ENCODE measurements at places on chromosomes 2 and 18.

GRCh38 chr18:9348079-9348671 is 13.6 kb downstream of the TWSG1 start:
- DNase-seq: no peak

DNA sequence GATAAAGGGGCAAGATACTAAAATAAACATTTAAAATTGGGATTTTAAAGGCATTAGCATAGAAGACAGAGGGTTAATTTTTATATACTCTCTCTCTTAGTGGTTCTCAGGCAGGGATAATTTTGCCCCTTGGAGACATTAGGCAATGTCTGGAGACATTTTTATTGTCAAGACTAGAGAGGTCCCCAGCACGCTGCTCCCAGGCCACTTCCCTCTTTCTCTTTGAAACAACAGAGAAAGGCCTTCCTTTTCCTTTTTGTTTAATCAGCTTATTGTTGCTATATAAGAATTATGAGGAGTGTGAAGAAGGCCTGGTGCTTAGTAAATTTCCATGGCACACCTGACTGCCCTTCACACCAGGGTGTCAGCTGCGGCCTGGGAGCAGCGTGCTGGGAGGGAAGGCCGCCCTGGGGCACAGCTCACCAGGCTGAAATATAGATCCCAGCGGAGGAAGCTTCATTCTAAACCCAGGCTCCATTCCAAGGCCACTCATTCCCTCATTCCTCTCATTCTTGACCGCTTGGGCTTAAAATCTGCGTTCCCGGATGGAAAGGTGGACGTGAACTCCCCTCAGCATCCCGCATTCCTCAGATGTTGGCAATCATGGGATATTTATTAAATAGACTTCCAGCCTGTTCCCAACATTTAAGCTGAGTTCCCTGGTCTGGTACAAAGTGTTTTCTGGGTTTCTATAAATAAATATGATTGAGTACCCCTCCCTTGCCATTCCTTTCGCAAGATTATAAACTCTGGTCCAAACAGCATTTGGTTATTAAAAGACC is 22.5 kb downstream of the SLC14A2 start:
- no peak for DNase-seq

DNA sequence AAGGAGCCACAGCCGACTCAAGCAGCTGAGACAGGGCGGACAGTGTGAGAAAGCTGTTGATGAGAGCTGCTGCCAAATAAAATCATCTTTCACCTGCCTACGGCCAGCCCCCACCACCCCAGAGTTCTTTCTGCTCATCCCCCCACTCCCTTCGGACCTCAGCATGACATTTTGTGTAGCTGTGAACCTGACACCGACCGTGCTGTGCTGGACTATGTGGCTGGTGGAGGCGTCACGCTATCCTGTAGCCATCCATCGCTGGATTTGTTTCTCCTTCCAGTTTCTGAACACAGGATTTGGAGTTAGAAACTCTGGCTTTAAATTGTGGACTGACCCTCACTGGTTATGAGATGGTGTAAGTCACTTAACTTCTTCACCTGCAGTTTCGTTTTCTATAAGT is 317.3 kb downstream of the DCDC2C start:
- no peak for DNase-seq

DNA sequence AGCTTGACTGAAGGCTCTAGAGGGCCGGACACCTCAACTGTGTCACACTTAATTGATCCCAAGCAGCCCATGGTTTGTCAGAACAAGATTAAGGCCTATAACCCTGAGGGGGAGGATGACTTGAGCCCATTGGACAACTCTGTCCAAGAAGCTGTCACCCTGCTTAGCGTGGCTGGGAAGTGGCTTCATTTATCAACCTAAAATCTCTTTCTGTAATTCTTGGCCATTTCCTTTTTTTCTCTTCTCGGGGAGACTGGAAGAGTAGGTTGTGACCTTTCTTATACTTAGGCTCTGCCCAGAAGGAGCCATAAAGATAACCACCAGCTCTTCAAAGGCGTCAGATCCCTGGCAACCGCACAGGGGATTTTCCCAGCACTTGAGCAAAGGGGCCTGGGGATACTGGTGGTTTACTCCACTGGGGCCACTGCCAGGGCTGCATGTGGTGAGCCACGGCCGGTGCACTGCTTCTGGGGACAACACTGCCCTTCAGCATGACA is 265.5 kb downstream of the CYRIA start:
- no peak for DNase-seq

DNA sequence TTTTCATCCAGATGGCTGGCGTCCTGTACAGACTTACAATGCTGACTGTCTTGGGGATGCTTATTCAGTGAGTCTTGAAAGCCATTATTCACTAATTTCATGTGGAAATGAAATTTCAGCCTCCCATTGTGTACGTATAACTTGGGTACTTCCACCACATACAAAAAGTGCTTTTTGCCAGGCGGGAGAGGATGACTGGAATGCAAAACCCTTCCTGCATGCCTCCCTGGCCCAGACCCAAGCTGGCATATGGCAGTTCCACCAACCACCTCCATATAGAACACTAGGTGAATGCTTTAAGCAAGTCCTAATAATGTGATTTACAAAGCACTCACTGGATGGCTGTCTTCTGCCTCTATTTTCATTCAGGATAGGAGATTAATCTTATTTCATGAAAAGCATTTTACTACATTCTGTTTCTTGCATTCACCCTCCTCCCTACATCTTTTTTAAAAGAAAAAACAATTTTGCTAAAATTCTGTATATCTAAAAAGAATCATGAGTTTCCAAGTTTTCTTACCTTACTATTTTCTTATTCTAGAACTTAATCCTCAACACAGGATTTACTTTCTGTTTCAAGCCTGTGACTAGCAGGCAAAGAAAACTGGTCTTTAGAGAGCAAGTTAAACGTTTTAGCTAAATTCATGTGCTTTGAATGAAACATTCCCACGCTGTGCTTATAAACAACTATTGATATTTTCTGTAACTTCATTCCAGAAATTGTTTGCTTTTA is 327.6 kb downstream of the NCKAP5 start:
- no peak for DNase-seq

- DNase-seq: no peak
These were observed 57.6 kb downstream of the CCNT2 start for GRCh38 chr2:134976074-134976702.

GRCh38 chr2:31381601-31382000 is 32.9 kb downstream of the XDH start:
- DNase-seq: no peak

- DNase-seq: no peak
These were observed 4.4 kb upstream of the KLHL29 start for GRCh38 chr2:23380562-23381065.

GRCh38 chr2:48248251-48248933 is 281.6 kb upstream of the STON1 start:
- DNase-seq: no peak

GRCh38 chr2:143719406-143719805 is 590.2 kb downstream of the ARHGAP15 start:
- no peak for DNase-seq

GRCh38 chr2:240303896-240304745 is 131.3 kb upstream of the GPC1 start:
- no peak for DNase-seq

DNA sequence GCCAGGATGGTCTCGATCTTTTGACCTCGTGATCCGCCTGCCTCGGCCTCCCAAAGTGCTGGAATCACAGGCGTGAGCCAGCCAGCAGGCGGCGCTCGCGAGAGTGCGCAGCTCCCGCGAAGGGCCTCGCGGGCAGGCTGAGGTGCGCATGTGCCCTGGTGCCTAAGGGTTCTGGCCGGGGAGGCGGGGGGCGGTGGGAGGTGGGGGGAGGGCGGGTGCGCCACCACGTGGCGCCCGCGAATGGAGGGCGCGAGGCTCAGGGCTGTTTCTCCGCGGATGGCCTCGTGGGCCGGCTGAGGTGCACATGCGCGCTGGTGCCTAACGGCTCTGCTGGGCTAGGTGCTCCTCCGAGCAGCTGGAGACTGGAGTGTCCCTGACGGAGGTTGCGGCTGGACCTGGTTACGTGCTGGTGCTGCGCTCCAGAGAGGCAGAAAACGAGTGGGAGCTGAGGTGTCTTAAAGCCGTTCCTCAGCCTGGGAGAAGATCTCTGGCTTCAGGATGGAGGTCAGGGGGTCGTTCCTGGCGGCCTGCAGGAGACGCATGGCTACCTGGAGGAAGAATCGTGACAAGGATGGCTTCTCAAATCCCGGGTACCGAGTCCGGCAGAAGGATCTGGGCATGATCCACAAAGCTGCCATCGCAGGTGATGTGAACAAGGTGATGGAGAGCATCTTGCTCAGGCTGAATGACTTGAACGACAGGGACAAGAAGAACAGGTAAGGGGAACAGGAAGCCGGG is at the start of gene ANKRD62:
Gene ANKRD62, plus strand, starts transcription at position 324 of the 738 bp plus-strand sequence. Its CDS starts 175 bp downstream, at position 499.
- DNase-seq: no peak

DNA sequence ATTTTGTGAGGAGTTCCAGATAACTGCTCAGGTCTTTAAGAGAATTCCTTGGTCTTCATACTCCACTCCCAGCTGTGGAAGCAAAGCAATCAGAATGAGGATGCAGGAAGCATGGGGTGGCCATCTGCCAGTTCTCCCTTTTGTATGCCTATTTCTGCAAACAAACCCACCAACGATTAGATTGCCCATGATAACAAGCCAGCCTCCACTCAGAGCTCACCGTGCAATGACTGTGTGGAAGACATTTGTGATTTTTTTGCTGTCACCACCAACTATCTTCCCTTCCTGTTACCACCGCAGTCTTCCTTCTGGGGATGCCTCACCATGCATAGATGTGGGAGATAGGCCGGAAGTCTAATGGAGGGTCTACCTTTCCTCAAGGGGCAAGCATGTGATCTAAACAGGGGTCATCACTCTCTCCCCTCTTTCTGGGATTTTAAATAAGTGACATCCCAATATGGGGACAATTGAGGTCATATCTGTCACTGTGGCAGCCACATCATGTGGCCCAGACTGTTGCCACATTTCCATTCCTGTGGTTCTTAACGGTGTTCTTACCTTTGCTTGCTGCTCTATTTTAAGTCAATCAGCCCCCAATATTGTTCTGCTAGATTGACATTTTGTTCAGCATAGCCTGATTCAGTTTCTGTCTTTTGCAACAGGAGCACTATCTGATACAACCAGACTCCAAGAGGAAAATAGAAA is 4.4 kb downstream of the AFF3 start:
- no peak for DNase-seq

- DNase-seq: no peak
These were observed 249.1 kb upstream of the SPRED2 start for GRCh38 chr2:65681503-65681902.

- DNase-seq: no peak
These were observed 28.0 kb downstream of the ANKRD29 start for GRCh38 chr18:23634692-23635091.

- no peak for DNase-seq
These were observed 29.7 kb downstream of the MAP3K2 start for GRCh38 chr2:127358044-127358443.

- no peak for DNase-seq
These were observed 188.5 kb downstream of the EIPR1 start for GRCh38 chr2:3189076-3189591.

GRCh38 chr2:71385012-71385411 is 53.4 kb downstream of the ZNF638 start:
- no peak for DNase-seq

DNA sequence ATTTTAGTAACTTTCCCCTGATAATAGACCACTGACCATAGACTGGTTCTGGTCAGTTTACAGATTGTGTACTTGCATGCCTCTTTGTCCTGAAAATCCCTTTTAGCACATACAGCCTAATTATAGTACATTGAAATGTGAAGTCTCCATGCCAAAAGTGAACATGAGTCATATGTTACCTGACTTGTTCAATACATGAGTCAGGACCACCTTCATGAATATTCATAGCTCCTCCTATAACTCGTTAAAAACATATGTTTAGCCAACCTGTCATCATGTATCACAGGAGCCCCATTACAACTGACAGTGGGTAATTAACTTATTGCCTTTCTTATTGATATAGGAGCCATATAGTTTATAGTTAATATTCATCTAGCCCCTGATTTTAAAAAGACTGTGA is 78.6 kb downstream of the SH3YL1 start:
- DNase-seq: no peak

DNA sequence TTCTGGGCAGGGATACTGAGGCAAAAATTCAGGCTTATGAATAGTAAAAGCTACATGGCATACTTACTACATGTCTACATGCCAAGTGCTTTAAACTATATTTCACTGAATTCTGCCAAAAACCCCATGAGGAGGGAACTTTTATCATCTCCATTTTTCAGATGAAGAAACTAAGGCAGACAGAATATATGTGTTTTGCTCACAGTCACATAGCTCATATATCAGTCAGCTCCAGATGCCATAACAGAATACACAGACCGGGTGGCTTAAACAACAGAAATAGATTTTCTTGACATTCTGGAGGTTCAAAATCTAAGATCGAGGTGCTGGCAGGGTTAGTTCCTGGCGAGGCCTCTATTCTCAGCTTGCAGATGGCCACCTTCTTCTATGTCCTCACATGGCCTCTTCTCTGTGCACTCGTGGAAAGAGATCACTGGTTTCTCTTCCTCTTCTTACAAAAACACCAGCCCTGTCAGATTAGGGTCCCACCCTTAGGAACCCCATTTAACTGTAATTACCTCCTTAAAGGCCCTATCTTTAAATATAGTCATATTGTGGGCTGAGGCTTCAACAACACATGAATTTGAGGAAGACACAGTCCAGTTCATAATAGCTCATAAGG is 27.1 kb upstream of the CREB1 start:
- no peak for DNase-seq

GRCh38 chr2:96485751-96486651 is 19.2 kb downstream of the NEURL3 start:
- peak; percentile 64 for DNase-seq

DNA sequence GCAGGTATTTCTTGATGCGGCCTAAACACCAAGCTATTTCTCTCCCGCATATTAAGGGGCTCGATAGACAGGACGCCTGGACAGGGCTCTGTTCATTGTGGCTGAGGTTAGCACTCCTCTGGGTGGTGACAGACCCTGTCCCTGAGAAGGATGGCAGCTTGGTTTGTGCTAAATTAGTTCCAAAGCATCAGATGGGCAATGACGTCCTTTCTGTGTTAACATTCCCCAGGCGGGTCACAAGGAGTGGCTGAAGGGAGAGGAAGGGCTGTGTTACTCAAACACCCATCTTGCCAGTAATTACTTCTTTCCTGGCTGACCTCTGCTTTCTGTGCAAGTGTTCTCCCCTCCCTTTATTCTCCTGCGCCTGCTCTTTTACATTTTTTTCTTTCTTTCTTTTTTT is 75.0 kb downstream of the TMEM247 start:
- DNase-seq: no peak

- no peak for DNase-seq
These were observed 219.6 kb downstream of the MBD2 start for GRCh38 chr18:54004828-54005227.

DNA sequence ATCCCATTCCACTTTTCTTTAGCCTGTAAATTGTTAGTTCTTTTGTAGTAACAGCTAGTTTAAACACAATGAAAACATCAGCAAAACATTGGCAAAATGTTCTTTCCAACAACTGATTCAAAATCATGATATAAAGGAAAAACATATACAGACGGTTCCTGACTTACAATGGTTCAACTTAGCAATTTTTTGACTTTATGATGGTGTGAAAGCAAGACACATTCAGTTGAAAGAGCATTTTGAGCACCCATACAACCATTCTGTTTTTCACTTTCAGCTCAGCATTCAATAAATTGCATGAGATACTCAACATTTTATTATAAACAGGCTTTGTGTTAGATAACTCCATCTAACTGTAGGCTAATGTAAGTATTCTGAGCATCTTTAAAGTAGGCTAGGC is 185.1 kb downstream of the NOL4 start:
- DNase-seq: no peak
